ENCODE measurements at places on chromosomes 4 and X. TPM values are rescaled to one million over a fixed set of nuclear protein-coding genes. Genes with fewer than 3 reads are reported as not detected.

The GLRA3 gene
- total RNA-seq: not detected

The TEX13B gene
- not detected for total RNA-seq

The GPM6B gene
- total RNA-seq: 0.38 TPM

The GLOD5 gene
- total RNA-seq: not detected

The SYNPO2 gene
- total RNA-seq: 2.7 TPM

The SSX4B gene
- total RNA-seq: not detected

The MAGEA8 gene
- not detected for total RNA-seq

The MSX1 gene
- 1.9 TPM for total RNA-seq

The MCF2 gene
- not detected for total RNA-seq

The NALF2 gene
- total RNA-seq: not detected

The ABRAXAS1 gene
- total RNA-seq: 15.0 TPM

The P2RY4 gene
- under 0.01 TPM for total RNA-seq

The AREG gene
- total RNA-seq: 0.47 TPM

The SLC4A4 gene
- 1.6 TPM for total RNA-seq

The ADAMTS3 gene
- total RNA-seq: 1.6 TPM

Data from smooth muscle cell of the coronary artery (primary cell).